ENCODE measurements at places on chromosomes 3 and 15.

DNA sequence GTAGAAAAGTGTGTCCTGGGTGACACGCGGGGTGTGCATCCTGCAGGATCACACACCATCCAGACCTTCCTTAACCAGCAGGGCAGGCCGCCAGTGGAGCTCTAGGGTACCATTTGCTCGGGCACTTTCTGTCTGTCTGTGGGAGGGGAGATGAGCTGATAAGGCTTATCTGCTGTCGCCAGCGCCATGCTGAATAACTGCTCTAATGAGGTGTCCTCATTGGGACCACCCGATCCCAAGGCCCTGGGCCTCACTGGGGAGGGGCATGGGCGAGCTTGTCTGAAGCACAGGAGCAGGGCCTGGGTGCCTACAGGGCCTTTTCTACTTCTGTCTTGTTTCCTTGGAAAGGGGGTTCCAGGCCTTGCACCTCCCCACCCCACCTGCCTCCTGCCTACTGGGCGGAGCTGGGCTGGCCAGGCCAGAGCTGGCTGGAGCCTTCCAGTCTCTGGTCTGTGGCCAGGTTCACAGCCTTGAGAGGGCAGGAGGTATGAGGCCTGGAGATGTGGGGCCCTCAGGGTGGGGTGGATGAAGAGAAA, 2.5 kb upstream of the GATA2 start:
- DNase-seq, result no peak

GRCh38 chr3:197023241-197023997, 6.2 kb downstream of the MELTF start:
- DNase-seq, result no peak

DNA sequence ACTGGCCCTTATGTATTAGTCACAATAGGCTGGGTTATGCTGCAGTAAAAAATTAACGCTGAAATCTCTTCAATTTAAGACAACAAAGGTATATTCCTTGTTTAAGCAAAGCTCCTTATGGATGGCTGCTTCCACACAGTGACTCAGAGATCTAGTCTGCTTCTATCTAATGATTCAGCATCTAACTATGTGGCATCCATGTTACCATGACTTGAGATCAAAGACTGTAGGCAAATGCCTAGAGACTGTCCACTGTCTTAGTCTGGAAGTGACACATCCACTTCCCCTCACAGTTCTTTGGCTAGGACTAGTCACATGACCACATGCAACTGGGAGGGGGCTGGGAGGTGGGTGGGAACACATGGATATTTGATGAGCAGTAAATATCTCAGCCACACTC, 61.3 kb upstream of the PSMD6 start:
- DNase-seq, result no peak

GRCh38 chr3:38823722-38824121, 7.7 kb upstream of the SCN10A start:
- no peak for DNase-seq

DNA sequence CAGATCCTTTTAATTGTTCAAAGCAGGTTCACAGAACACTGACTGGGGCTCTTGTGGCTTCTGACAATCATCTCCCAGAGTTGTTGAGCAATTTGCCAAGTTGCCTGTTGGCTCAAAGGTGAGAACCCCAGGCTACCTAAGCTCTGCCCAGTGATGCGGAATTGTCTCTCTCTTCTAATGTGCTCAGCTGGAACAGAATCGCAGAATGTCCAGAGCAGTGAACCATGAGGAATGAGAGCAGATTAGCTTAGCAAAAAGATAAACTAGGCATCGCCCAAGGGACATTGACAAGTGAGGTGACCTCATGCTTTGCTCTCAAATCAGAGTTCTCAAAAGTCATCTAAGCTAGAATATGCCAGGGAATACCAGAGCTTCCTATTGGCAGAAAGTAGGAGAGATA, 148.1 kb downstream of the WDR76 start:
- no peak for DNase-seq

DNA sequence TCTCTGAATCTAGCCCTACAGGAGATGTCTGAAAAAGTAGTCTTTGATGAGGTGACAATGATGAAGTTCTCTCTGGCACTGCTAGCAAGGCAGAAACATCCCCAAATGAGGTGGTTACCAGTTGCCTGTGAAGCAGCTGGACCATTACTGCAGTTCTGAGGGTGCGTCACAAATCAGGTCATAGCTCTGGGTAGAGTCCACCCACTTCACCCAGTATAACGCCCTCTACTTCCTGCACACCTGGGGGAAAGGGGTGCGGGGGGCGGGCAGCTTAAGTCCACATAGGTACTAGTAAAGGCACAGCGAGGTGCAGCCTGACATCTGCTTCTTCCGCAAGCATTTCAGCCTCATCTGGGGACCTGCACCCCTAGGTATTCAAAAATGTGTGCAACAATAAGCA, 13.4 kb upstream of the SATB1 start:
- DNase-seq, result no peak

- no peak for DNase-seq
These were observed 321.8 kb downstream of the ULK4 start for GRCh38 chr3:41640076-41640475.

- DNase-seq, result no peak
These were observed 180.7 kb upstream of the TTC14 start for GRCh38 chr3:180421221-180421620.

GRCh38 chr15:32715276-32715675, 2.5 kb upstream of the GREM1 start:
- DNase-seq, result no peak

DNA sequence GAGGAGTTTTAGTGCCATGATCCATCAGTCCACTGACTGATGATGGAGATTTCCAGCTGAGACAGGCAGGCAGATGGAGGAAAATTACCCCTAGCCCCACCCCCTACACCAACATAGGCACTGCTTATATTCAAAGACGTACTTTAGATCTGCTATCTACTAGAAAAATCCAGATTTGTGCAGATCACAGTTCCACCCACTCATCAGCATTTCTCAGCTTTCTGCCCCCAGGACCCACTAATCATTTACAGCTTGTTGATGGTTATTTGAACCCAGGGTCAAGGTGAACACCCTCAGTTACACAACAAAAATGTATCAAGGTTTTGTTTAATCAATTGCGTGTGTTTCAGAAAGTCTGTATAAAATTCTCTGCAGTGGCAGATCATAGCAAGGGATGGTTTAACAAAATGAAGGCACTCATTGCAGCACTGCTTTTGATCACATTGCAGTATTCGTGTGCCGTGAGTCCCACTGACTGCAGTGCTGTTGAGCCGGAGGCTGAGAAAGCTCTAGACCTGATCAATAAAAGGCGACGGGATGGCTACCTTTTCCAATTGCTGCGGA, at the start of gene HRG:
Gene HRG, plus strand, starts transcription at position 390 of the 564 bp plus-strand sequence. Its CDS starts 18 bp downstream, at position 408.
- DNase-seq, result no peak

DNA sequence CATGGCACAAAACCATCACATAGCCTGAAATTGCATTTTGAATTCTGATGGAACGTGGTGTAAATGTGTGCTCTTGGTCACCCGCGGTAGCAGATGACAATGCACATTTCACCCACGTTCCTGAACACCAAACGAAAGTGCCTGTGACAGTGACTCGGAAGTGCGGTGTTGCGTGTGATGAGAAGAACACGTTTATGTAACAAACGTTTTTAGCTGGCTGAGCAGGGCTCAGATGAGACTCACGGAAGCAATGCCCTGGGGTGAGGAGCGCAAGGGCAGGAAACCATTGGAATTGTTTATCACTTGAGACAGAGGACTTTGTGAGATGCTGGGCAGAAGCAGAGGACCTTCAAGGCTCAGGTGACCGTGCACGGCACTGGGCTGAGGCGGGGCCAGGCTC, 449.2 kb upstream of the CFAP20DC start:
- DNase-seq, result no peak
